Mesenteric fat pad (tissue), 1 donor: ENCODE measurements at places on chromosomes 11 and 22. TPM values are rescaled to one million over a fixed set of nuclear protein-coding genes. Genes with fewer than 3 reads are reported as not detected.

The OR52I1 gene
- not detected for total RNA-seq

The PTPRCAP gene
- total RNA-seq: 3.3 TPM

The RIMBP3B gene
- total RNA-seq: 0.06 TPM

- DNase-seq: no peak
Observed at GRCh38 chr11:17353821-17354600, 2.4 kb downstream of the NCR3LG1 start.

DNA sequence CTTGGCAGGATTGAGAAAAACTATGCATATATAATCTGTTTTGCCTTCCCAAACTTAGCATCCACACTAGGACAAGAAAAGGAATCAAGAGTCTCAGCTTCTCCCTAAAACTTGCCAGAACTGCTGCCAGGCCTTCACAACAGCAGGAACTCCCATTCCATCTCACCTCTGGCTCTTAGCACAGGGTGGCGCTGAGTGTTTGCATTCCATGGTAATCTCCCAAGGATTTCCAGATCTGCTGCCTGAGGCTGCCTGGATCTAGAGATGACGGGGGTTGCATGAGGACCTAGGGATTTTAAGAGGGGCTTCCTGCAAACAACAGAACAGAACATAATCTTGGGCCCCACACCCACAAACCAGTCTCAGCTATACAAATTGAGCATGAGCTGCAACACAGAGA, 87.1 kb upstream of the OPCML start:
- DNase-seq: no peak

DNA sequence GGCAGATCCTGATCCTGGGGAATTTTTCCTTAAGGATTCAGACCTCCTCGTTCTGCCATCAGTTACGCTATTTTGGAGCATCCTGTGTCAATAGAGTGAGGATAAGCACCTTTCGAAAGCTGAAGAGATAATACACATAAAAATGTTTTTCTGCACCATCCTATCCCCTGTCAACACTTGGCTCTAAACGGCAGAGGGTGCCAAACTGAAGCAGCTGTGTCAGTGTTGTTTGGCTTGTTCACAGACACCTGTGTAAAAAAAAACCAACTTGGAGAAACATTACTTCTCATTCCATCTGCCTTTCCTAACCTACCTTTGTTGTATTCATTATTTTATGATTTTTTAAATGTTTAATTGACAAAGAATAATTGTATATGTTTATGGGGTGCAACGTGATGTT, 417.0 kb upstream of the DDI1 start:
- no peak for DNase-seq

DNA sequence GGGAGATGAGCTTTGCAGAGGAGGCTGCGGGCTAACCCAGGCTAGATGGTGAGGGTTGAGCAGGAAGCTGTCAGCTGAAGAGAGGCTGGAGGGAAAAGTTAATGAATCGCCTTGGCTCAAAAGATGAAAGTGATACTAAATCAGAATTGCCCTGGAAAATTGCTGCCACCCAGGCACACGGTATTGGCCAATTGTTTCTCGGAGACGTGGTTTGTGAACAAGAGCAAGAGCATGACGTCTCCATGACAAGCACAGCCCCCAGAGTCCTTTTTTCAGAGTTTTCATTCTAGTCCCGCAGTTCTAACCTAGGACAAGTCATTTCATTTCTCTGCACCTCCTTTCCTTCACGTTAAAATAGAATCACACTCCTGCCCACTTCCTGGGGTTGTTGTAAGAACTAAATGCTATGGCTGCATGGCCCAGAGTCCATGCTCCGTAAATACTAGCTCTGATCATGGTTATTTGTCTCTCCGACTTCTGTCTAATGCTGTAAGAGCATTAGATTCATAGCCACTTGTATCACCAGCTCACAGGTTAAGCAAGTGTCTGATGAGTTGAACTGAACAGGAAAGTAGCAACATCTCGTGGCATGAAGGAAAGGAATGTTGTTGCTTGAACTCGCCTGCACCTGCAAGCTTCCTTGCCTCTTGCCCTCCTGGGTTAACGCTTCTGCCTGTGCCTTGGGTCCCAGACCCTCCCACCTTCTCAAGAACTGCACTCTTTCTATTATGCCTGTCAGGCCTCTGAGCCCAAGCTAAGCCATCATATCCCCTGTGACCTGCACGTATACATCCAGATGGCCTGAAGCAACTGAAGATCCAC, 33.8 kb upstream of the NUP50 start:
- DNase-seq: no peak

DNA sequence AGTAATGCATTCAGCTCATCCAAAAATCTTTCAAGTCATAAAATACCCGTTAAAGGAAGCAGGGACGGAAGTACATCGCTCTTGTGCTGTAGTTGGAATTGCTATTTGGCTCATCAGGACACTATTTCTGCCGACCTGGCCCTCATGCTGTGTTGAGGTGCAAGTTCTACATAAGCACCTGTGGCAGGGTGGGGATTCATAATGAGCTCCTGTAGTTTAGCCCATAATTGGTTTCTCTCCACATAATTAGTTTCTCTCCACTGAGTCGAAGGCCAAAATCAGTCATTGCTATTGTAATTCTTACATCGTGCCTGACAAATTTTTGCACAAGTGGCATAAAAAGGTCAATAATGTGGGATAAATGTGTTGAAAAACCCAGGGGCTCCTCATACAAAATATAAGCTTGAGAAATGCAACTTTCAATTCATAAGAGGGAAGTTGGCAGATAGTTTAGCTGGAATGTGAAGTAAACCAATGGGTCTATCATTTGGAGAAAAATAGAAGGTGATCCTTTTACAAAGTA, 14.9 kb upstream of the ISX start:
- no peak for DNase-seq

GRCh38 chr11:115256397-115257197, 247.6 kb downstream of the CADM1 start:
- DNase-seq: no peak

GRCh38 chr22:50706481-50707125, 31.4 kb upstream of the ACR start:
- no peak for DNase-seq

- DNase-seq: no peak
Observed at GRCh38 chr11:70931430-70931829, 320.9 kb downstream of the SHANK2 start.
